ENCODE measurements at places on chromosomes 6 and 20. TPM values are rescaled to one million over a fixed set of nuclear protein-coding genes. Genes with fewer than 3 reads are reported as not detected.
A peak's percentile ranks its signal among the peaks of the same experiment; 100 is the strongest.

DNA sequence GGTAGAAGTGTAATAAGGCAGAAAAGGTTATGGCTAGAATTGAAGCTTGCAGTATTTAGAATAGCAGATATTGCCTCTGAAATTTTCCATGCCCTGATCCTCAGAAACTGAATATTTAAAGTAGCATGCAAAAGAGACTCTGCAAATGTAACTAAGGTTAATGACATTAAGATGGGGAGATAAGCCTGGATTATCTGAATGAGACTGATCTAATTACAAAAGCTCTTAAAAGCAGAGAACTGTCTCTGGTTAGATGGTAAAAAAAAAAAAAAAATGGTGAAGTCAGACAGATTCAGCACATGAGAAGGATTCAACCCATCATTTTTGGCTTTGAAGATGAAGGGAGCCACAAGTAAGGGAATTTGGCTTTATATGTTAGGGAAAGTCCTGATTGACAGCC, 503.7 kb upstream of the IRAK1BP1 start:
- H3K27ac ChIP-seq, result no peak overlapping the region
- no peak overlapping the region for H3K4me3 ChIP-seq
- no peaks in the 10 kb centered on the region for H3K4me1 ChIP-seq
- peaks cover 5% of the 10 kb centered on the region for H3K36me3 ChIP-seq
- DNase-seq, result no peak

DNA sequence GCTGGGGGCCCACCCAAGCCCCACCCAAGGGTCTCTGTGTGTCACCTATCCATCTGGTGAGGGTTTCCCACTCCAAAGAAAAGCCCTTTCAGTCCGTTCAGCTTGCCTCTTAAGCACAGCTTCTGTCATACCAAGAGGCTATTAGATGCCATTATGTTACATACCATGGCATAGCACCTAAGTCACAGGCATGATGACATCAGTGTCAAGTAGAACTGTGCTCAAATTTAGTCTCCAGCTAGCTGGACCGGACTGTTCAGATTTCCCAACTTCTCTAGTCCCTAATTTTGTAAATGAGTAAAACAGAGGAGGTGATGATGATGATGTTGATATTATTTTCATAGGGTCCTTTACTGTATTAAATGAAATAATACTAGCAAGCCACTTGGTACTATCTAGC, 19.2 kb upstream of the PLEKHG1 start:
- H3K27ac ChIP-seq, result no peak overlapping the region
- no peak overlapping the region for H3K4me3 ChIP-seq
- no peaks in the 10 kb centered on the region for H3K4me1 ChIP-seq
- DNase-seq, result no peak

DUSP15 gene
- not detected for total RNA-seq

MEI4 gene
- total RNA-seq, result not detected

- H3K27ac ChIP-seq, result no peak overlapping the region
- peaks cover 27% of the 10 kb centered on the region for H3K4me1 ChIP-seq
- H3K4me3 ChIP-seq, result no peak overlapping the region
- no peak for DNase-seq
Observed at GRCh38 chr6:83868639-83869038, 9.2 kb downstream of the CYB5R4 start.

- DNase-seq, result no peak
- peak overlapping the region; percentile 87 for H3K27ac ChIP-seq
- H3K27me3 ChIP-seq, result no peaks in the 10 kb centered on the region
- H3K4me3 ChIP-seq, result peak overlapping the region; percentile 100
- H3K36me3 ChIP-seq, result peaks cover 25% of the 10 kb centered on the region
Observed at GRCh38 chr20:36607586-36608387, 2.2 kb downstream of the RAB5IF start.

DNA sequence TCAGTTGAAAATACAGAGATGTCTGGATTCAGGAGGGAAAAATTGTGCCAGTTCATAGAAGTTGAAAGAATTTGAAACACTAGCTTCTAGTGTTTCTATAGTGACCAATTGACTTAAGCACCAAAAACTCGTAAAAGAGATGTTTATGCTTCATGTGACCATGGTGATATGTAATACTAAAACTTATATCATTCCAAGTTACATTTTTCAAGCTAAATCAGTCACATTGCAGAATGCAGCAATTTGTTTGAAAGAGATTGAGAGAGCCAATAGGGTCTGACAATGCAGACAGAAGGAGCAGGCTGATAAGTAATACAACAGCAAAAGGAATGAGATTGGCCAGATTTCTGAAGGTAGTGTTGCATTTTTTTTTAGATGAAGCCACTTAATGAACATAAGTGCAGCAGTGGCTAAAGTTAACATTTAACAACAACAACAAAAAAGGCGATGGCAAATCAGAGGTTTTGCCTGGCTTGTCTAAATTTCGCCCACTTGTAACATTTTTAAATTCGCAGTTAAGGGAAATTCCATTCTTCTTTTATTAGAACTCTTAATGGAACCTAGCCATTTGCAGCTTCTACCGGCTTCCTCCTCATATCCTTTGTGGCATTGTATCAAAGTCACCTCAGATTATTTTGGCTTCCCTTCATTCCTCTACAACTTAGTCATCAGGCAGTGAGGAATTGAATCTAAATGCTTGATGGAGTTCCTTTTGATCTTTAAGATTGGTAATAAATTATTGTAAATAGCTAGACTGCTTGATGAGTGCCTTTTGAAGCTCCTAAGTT, 484.0 kb upstream of the SOX4 start:
- no peaks in the 10 kb centered on the region for H3K36me3 ChIP-seq
- H3K27me3 ChIP-seq, result no peaks in the 10 kb centered on the region
- H3K4me1 ChIP-seq, result peaks cover 2% of the 10 kb centered on the region
- no peak overlapping the region for H3K4me3 ChIP-seq
- no peak overlapping the region for H3K27ac ChIP-seq

DNA sequence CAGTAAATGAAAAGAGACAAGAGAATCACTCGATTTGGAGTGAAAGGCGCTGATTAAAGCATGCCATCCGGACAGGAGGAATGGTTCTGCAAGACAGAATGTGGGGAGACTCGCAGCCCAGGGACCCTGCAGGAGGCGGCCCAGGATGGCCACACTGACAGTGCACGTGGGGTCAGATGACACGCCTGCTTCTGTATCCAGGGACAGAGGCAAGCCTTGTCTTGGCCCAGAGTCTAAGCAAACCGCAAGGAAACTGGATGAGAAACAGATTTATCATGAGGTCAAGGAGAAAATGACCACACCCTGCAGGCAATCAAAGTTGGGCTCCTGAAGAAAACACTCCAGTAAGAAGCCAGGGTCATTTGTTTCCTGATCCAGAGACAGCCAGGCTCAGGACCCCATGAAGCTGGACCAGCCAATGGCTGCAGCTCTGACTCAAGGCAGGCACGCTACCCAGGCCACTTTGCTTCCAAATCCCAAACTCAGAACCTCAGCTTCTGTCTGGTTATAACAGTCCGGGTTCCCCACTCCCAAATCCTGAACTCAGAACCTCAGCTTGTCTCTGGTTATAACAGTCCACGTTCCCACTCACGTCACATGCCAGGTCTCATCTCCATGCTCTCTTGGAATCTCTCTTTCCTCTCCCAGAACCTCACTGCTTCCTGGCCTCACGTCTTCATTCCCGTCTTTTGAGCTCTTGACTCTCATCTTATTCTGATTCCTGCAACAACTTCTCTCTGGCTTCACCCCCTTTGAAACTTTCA, 144.9 kb upstream of the THBS2 start:
- DNase-seq, result no peak
- no peaks in the 10 kb centered on the region for H3K36me3 ChIP-seq
- H3K4me3 ChIP-seq, result no peak overlapping the region
- no peaks in the 10 kb centered on the region for H3K4me1 ChIP-seq
- no peak overlapping the region for H3K27ac ChIP-seq

- no peaks in the 10 kb centered on the region for H3K36me3 ChIP-seq
- H3K27me3 ChIP-seq, result no peaks in the 10 kb centered on the region
- no peak overlapping the region for H3K27ac ChIP-seq
- no peak overlapping the region for H3K4me3 ChIP-seq
Observed at GRCh38 chr20:11585752-11586352, 331.8 kb upstream of the BTBD3 start.

VSX1 gene
- total RNA-seq, result not detected

SLC35B2 gene
- 34.6 TPM for total RNA-seq

NMBR gene
- not detected for total RNA-seq

GRCh38 chr20:41290804-41291389, 26.6 kb downstream of the ZHX3 start:
- DNase-seq, result no peak
- no peaks in the 10 kb centered on the region for H3K27me3 ChIP-seq
- H3K27ac ChIP-seq, result no peak overlapping the region
- H3K36me3 ChIP-seq, result peaks cover 14% of the 10 kb centered on the region
- no peak overlapping the region for H3K4me3 ChIP-seq
- no peaks in the 10 kb centered on the region for H3K4me1 ChIP-seq

PLG gene
- total RNA-seq, result not detected

ENPP4 gene
- 25.5 TPM for total RNA-seq

DNA sequence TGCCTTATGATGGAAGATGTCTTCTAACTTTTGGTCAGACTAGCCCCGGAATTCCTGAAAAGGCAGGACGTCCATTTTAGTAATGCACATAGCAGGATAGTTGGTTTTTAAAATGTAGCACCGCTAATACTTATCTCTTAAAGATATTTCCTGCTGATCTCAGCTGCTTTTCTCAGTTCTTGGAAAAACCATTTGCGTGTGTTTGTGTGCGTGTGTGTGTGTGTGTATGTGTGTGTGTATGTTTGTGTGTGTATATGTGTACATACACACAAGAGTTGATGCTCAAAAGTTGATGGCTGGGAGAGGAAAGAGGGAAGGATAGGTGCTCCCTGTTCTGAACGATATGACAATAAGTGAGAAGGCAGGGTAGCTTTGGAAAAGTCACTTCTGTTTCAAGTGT, 61.7 kb upstream of the SUPT3H start:
- no peaks in the 10 kb centered on the region for H3K27me3 ChIP-seq
- peak overlapping the region; percentile 61 for H3K27ac ChIP-seq
- peaks cover 11% of the 10 kb centered on the region for H3K36me3 ChIP-seq
- H3K4me1 ChIP-seq, result peaks cover 62% of the 10 kb centered on the region
- no peak for DNase-seq

- H3K36me3 ChIP-seq, result peaks cover 4% of the 10 kb centered on the region
- no peak overlapping the region for H3K4me3 ChIP-seq
- no peak for DNase-seq
- H3K27me3 ChIP-seq, result peaks cover 71% of the 10 kb centered on the region
- H3K27ac ChIP-seq, result no peak overlapping the region
- H3K4me1 ChIP-seq, result peaks cover 26% of the 10 kb centered on the region
Observed at GRCh38 chr6:112287577-112288225, 33.3 kb upstream of the LAMA4 start.

- H3K27me3 ChIP-seq, result no peaks in the 10 kb centered on the region
- H3K4me1 ChIP-seq, result peaks cover 9% of the 10 kb centered on the region
- no peak for DNase-seq
- no peak overlapping the region for H3K4me3 ChIP-seq
- no peaks in the 10 kb centered on the region for H3K36me3 ChIP-seq
Observed at GRCh38 chr6:72809746-72810379, 188.0 kb downstream of the KCNQ5 start.

Data from natural killer cell treated with Interleukin-12 subunit alpha and Interleukin-12 subunit beta and Interleukin-15 and Interleukin-18, amount 100 ng/mL, for 72 hours (primary cell).